ENCODE measurements at places on chromosomes 5 and 9.

DNA sequence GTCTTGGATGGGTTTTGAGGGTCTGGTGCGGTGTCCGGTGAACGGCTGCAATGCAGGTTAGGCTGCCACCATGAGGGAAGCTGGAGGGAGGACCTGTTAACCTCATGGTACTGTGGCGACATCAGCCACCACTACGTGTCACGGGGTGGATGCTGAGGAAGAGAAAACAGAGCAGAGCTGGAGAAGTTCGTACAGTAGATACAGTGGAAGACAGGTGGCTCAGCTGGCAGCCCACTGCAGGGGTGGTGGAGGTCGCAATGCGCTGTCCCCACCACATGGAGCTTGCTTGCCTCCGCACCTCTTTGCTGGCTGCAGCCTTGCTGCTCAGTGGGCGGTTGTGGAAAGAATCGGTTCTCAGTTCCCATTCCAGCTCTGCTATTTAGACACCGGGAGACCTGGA is 2.8 kb downstream of the DCANP1 start:
- DNase-seq: no peak

- DNase-seq: peak; percentile 85
These were observed 75.0 kb downstream of the HMHB1 start for GRCh38 chr5:143886651-143887638.

- DNase-seq: no peak
These were observed 283.2 kb downstream of the ANXA1 start for GRCh38 chr9:73434826-73435225.

GRCh38 chr5:130720355-130720754 is 444.7 kb downstream of the HINT1 start:
- peak; percentile 0 for DNase-seq

GRCh38 chr9:124645274-124645673 is 125.8 kb downstream of the NR6A1 start:
- DNase-seq: no peak

DNA sequence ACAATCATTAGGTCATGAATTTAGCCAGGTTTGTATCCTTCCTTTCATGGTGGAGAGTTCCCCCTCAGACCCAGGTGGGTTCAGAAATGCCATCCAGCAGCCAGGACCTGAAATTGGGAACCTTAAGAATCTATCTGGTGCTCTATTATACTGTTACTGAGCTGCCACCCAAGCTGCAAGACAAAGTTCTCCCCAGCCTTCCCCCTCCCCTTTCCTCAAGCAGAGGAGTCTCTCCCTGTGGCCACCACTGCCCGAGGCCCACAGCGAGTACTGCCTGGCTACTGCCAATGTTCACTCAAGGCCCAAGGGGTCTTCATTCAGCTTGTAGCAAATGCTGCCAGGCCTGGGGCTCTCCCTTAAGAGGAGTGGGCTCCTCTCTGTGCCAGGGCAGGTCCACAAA is 133.8 kb downstream of the TMEM38B start:
- no peak for DNase-seq

GRCh38 chr5:173138707-173139106 is 5.6 kb upstream of the BNIP1 start:
- DNase-seq: no peak

- peak; percentile 24 for DNase-seq
These were observed at the start of gene ALDH1B1 for GRCh38 chr9:38392235-38393127. ALDH1B1 (plus strand) TSS chr9:38392702; CDS start chr9:38395749, 3,047 bp downstream.
